ENCODE measurements at places on chromosomes 1 and 21.

DNA sequence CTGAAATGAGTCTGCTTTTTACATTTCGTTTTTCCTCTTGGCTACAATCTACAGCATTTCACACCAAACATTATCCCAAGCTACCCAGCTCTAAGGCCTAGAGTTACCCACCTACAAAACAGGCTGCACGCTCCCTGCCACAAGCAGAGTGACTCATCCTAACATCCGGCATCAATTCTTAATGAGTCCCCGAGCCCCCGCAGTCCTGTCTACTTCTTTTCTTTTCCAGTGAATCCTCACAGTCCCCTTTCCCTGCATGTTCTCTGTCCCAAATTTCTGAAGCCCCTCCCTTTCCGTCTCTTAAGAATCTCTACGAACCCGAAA is 650 bp downstream of the PCNX2 start:
- DNase-seq = no peak

GRCh38 chr1:6396998-6397397 is 3.4 kb upstream of the ACOT7 start:
- no peak for DNase-seq

- no peak for DNase-seq
Observed at GRCh38 chr21:44499631-44500030, 40.4 kb downstream of the KRTAP10-1 start.

GRCh38 chr1:154878371-154879037 is 8.4 kb upstream of the KCNN3 start:
- DNase-seq = peak; percentile 35

DNA sequence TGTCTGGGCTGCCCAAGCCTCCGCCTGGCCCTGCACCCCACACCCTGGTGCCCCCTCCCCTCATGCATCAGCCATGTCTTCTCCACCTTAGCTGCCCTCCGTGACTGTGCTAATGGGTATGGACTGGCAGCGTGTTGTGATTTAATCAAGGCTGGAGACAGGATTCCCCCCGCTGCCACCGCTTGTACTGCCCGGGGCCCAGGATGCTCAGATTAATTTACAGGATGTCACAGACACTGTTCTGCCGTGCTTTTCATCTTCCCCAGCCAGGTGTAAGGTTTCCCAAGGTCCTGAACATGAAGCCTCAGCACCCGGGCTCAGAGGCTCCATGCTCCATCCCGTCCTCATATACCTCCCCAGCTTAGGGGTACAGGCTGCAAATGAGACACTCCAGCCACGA is 66.3 kb downstream of the TAS1R2 start:
- no peak for DNase-seq

DNA sequence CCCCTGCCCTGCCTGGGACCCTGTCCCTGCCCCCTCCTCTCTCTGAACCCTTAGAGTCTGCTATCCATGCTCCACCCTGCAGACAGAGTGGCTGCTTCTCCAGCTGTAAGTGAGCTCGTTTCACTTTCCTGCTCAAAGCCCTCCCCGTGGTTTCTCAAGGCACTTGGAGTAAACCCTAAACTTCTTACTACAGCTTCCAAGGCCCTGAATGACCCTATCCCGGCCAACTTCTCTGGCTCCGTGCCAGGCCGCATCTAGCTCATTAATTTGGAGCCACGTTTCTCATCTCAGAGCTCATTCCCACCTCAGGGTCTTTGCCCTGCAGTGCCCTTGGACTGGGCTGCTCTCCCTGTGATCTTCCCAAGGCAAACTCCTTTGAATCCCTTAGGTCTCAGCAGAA is 235.1 kb upstream of the RUNX1 start:
- DNase-seq = no peak

DNA sequence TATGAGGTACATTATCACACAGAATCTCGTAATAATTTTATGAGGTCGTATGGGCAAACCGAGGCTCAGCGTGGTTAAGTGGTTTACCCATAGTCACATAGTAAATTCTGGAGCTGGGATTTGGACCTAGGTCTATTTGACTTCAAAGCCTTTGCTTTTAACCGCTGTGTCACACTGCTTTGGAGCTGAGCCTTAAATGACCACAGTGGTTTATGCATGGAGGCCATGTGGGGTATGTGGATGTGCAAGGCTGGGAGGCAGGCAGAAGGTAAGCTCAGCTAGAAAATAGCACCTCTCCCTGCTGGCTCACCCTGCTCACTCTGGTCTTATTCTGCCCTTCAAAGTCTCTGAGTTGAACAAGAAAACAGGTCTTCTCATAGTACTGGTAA is 269.5 kb downstream of the TRABD2B start:
- DNase-seq = no peak

- no peak for DNase-seq
Observed at GRCh38 chr1:6302568-6302967, 41.7 kb upstream of the GPR153 start.

- DNase-seq = no peak
Observed at GRCh38 chr1:29052100-29052499, 71.6 kb downstream of the TMEM200B start.

GRCh38 chr1:88731475-88732269 is 47.6 kb downstream of the PKN2 start:
- DNase-seq = peak; percentile 75

GRCh38 chr1:161864577-161864976 is 98.5 kb downstream of the ATF6 start:
- DNase-seq = no peak

DNA sequence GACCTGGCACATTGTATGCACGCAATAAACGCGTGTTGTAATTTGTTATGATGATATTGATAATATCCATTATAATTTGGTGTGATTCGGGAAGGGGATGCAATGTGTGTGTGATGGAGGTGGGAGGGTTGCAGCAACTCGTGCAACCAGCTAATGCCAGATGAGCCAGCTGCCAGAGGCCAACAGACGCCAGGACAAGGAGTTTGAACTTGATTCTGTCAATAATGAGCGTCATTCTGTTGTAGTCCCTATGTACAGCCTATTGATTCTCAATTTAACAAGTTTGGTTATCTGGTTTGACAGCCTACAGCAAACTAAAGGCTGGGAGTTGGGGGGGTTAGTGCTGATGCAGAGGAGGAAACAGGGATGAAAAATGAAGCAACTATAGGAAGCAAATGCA is 35.5 kb downstream of the TIAM1 start:
- no peak for DNase-seq

GRCh38 chr1:47990286-47990685 is 6.9 kb downstream of the TRABD2B start:
- DNase-seq = no peak

DNA sequence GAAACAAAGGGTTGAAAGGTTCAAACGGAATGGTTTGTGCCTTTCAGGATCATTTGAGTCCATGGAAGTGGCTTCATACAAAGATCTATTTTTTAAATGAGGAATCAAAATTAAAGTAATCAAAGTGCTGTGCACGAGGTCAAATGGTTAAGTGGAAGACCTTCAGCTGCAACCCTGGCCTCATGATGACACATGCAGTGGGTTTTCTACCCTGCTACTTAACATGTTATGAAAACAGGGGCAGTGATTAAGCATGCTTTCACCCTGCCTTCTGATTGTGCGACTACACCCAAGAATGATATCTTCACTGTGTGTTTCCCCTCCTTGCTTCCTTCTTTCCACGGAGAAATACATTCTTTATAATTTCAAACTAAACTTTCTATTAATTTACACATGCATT is 604.2 kb downstream of the LRRIQ3 start:
- DNase-seq = no peak

DNA sequence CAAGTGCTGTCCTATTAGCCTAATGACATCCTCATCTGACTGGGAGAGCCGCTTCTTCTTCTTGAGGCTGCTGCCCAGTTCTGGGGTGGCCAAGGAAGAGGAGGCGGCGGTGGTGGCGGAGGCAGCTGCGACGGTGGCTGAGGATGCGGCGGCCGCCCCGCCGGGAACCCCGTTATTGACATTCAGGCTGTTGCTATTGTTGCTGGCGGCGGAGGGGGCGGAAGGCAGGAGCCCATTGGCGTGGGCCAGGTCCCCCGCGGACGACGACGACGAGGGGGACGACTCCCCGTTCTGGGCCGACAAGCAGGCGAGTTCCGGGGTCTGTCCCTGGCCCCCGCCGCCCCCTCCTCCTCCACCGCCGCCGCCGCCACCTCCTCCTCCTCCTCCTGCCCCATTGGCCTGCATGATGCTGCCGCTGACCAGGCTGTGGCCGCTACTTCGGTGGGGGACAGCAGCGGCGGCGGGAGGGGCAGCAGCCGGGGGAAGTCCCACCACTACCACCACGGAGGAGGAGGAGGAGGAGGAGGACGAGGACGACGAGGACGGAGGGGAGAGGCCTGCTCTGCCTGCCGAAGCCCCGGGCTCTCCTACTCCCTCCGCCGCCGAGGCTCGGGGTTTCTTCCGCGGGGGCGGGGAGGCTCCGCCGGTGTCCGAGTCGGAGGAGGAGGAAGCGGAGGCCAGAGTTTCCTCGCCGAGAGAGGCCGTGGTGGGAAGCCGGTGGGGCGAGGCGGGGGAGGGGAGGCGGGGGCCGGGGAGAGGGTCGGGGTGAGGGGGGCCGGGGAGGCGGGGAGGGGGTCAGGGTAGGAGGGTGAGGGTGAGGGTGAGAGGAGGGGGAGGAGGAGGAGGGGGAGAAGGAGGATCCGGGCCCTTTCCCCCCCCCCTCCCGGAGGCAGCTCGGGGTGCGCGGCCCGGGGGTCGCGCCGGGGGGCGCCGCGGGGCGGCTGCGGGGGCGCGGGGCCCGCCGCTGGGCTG is 610 bp downstream of the WDR26 start:
- no peak for DNase-seq

DNA sequence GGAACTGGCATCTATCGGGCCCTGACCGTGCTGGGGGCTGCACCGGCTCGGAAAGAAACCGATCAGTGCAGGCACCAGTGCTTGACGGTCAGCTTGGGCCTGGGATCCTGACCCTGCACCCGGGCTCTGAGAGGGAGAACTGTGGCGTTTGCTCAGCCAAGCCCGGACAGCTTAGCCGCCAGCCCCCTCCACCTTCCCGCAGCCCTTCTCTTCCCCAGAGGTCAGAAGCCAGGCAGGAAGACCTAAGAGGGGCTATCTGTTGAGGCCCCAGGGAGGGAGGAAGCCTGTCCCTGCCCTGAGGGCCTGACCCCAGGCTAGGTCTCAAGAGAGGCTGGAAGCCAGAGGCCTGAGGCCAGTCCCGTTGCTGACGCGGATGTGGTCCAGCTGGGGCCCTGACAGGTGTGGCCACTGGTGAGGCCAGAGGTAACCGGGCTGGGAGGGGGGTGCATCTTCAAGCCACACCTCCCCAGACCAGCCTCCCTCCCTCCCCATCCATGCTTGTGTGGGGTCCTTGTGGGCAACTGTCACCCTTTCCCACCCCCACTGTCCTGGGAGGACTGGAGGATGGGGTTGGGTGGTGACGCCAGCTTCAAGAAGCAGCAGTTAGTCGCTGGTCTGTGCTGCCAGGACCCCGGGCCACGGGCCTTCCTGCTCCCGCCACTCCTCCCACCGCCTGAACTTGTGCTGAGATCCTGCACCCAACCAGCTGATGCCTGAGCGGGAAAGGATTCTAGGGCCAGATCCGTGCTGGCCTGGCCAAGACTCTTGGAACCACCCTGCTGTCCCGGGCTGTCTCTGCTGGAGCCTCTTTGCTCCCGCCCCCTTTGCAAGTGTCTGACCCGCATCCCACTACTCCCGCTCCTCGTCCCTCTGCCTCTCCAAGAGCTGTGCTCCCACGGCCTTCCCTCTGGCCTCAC is 2.6 kb upstream of the DVL1 start:
- DNase-seq = no peak

DNA sequence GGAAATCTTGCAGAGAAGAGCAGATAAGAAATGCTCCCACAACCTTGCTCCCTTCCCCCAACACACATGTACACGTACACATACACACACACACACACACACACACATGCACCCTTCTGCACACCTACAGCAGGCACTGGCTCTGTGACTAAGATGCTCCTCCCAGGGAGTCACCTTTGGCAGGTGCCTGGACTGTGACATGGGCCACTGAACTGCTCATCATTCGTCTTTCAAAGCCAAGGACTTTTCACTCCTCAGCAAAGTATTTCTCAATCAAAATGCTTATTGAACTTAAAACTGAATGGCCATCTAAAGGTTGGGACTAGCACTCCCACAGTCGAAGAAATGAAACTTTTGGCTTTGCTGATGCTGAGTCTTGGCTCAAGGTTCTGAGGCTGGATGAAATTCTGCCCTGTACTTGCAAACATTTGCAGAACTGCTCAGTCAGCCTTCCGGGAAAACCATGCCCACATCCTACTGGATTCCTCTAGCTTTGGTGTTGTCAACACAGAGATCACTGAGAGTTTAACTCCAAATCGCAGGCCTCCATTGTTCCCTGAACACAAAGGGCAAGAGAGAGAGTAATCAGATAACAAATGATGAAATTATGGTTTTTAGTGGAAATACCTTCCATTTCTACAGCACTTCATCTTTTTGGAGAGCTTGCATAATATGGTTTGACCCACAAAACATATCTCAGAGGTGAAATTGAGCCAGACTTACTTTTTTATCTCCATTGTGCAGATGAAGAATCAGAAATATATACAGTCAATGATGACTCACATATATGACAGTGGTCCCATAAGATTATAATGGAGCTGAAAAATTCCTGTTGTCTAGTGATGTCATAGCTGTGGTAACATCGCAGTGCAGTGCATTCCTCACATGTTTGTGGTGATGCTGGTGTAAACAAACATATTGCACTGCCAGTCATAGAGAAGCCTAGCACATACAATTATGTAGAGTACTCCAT is 72.4 kb upstream of the BCAR3 start:
- no peak for DNase-seq

DNA sequence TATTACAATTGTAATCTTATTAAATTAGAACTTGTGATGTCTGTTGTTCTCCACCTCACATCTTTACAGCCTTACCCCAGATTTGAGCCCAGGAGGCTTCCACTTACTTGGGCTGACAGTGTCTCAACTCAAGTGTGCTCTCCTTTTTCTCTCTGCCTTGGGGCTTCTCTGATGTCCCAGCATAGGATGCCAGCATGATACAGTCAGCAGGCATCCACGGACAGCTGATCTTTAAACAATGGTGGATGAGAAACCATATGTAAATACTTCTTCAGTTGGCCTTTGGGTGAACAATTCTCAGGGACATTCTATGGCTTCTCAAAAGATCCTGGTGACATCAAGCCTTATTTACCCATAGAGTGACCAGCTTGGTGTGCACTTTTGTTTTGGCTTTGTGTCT is 107.6 kb upstream of the GORAB start:
- DNase-seq = no peak

GRCh38 chr1:3231826-3232225 is 162.8 kb downstream of the PRDM16 start:
- DNase-seq = no peak

DNA sequence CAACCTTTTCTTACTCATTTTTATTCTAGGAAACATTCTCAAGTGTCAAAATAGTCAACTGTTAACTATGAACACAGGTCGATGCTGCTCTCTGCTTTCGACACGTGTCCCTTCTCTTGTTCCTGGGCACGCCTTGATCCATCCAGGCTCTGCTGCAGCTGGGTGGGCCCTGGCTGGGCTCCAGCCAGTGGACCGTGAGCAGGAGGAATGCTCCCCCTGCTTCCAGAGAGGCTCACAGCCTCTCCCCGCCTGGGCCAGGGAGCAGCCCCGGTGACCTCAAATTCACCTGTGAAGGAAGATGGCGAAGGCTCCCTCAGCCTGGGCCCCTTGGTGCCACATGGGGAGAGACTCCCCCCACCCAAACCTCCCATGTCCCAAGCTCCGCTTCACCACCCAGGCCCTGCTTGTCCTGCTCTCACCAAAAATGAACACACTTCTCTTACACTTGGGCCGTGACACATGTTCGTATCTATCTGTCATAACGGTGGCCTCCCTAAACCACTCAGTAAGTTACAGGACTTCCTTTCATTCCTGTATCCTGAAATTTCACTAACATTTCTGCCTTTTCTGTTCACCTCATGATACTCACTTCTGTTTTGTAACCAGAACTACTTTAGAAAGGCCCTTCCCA is 24.6 kb upstream of the ADARB1 start:
- DNase-seq = no peak

- DNase-seq = peak; percentile 39
Observed at GRCh38 chr1:89525169-89525855, 683 bp downstream of the LRRC8B start.
